ENCODE measurements at places on chromosomes 4 and X. TPM values are rescaled to one million over a fixed set of nuclear protein-coding genes. Genes with fewer than 3 reads are reported as not detected.

DNA sequence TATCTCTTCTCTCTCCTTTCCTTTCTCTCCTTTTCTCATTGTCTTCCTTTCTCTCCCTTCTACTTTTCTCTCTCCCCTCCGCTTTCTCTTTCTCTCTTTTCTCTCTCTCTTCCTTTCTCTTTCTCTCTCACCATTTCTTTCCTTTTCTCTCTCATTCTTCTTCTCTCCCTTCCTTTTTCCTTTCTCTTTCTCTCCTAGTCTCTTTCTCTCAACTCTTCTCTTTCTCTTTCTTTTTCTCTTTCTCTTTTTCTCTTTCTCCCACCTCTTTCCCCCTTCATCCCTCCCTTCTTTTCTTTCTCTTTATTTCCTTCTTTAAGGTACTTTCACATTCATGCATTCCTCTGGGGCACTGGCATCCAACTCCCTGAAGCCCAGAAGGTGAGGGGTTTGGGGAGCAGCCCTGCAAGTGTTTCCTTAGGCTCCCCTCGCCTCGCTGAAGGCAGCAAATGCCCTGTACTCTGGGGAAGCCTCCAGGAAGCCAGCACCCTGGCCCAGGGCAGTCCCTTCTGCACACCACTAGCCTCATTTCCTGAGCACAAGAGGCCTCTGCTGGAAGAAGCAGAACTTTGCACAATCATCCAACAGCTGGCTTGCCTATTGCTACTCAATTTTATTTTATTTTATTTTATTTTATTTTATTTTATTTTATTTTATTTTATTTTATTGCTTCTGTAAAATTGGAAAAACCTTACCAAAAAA lies 124.2 kb downstream of the NFKB1 start:
- DNase-seq, result peak; percentile 82

DNA sequence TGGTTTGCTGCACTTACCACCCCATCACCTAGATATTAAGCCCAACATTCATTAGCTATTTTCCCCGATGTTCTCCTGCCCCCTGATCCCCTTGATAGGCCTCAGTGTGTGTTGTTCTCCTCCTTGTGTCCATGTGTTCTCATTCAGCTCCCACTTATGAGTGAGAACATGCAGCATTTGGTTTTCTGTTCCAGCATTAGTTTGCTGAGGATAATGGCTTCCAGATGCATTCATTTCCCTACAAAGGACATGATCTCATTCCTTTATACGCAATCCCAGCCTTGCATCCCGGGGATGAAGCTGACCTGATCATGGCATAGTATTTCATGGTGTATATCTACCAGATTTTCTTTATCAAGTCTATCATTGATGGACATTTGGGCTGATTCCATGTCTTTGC lies 99.0 kb upstream of the DCAF12L2 start:
- no peak for DNase-seq

DNA sequence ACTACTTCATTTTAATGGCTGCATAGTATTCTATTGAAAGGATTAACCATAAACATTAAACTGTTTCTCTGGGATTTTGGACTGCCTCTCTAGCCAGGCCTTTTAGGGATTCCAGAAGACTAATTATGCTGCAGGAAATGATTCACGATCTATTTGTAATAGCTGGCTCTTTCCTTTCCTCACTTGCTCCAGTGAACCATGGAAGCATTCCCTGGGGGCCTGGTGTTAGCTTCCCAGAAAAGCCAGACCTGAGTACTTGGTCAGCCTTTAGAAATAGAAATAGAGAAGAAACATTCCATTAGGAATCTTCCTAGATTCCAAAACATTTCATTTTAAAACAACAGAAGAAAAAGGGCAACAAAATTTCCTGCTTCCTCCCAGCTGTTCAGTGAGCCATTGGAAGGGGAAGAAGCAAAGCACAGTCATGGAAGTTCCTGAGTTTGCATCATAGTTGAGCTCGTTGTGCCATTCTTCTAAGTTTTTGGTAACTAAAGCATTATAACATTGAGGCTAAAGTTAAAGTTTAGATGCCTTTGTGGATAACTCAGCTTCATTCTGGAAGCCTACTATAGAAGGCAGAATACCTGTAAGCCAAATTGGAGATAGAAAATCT lies 83.5 kb downstream of the NPNT start:
- no peak for DNase-seq

ZNF518B gene
- 14.7 TPM for total RNA-seq

GRCh38 chr4:26342328-26343037 lies 21.7 kb downstream of the RBPJ start:
- DNase-seq, result no peak

PRDM8 gene
- 3.0 TPM for total RNA-seq

DNA sequence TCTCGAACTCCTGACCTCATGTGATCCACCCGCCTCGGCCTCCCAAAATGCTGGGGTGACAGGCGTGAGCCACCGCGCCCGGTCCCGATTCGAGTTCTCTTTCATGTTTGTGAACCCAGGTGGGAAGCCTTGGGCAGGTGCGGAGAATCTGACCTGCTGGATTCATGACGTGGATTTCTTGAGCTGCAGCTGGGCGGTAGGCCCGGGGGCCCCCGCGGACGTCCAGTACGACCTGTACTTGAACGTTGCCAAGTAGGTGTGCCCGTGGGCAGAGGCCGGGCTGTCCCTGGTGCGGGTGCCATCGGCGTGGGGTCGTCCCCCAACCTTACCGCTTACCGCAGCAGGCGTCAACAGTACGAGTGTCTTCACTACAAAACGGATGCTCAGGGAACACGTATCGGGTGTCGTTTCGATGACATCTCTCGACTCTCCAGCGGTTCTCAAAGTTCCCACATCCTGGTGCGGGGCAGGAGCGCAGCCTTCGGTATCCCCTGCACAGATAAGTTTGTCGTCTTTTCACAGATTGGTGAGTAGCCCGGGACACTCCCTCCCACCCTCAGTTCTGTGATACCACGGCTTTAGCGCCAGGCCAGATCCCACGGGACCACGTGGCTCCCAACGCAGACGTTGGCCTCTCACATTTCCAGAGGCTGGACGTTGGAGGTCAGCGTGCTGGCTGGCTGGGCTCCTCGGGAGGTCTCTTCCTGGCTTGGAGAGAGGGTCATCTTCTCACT lies 15.6 kb downstream of the IL3RA start:
- DNase-seq, result peak; percentile 7
